ENCODE measurements at places on chromosomes 4 and X.

DNA sequence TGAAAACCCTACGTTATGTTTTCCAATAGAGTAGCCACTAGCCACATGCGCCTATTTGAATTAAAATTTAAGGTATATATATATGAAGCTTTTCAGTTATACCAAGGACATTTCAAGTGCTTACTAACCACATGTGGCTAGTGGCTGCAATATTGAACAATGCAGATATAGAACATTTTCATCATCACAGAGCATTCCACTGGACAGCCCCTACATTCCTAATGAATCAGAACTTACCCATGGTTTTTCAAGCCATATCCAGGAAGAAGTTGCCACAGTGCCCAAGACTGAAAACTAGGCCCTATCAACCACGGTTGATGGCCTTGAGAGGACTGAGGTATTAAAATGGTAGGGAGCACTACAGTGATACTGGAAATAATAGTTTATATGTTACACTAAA is 29.7 kb downstream of the NEK1 start:
- DNase-seq = no peak

- DNase-seq = no peak
These were observed 624.2 kb upstream of the AGA start for GRCh38 chr4:178066338-178066941.

GRCh38 chr4:151772274-151772673 is 11.5 kb upstream of the GATB start:
- no peak for DNase-seq

- no peak for DNase-seq
These were observed 126.1 kb downstream of the AFF1 start for GRCh38 chr4:87060957-87061356.

GRCh38 chr4:114600672-114601071 is 2.1 kb downstream of the UGT8 start:
- DNase-seq = no peak

GRCh38 chr4:132502096-132502552 is 647.0 kb upstream of the PCDH10 start:
- DNase-seq = no peak

- DNase-seq = no peak
These were observed 61.4 kb downstream of the HTRA3 start for GRCh38 chr4:8330821-8331574.

- no peak for DNase-seq
These were observed 378.6 kb downstream of the UNC5C start for GRCh38 chr4:95170176-95170575.

- DNase-seq = no peak
These were observed at the start of gene PAGE2B for GRCh38 chrX:55074851-55075467. TSS of gene PAGE2B (plus strand) at chrX:55075030. CDS start at chrX:55076042, 1,012 bp downstream.

DNA sequence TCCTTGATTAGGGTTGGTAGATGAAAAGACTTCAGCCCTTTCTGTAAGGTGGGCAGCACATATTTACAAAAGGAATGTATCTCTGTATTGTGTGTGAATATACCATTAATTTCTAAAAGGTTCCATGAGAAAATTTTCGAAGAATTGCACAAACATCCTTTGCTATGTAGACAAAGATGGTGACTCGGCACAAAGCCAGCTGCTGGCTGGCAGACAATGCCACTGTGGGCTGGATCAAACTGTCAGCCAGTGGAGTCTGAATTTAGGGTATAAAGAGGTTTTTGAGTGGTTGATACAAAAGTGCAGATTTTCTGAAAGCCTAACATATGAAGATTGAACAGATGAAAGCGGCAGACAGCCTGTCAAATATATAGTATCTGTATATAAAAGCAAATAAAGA is 5.6 kb upstream of the TXK start:
- no peak for DNase-seq

- DNase-seq = no peak
These were observed 5.5 kb upstream of the PAK3 start for GRCh38 chrX:111090458-111090857.

GRCh38 chrX:114071412-114071811 is 512.5 kb upstream of the HTR2C start:
- no peak for DNase-seq

- DNase-seq = no peak
These were observed 476.7 kb upstream of the ATOH1 start for GRCh38 chr4:93351846-93352245.
